ENCODE measurements at places on chromosomes 4 and X. TPM values are rescaled to one million over a fixed set of nuclear protein-coding genes. Genes with fewer than 3 reads are reported as not detected.

HGFAC gene
- not detected for total RNA-seq

GRCh38 chr4:124499261-124499660, 213.3 kb downstream of the ANKRD50 start:
- H3K4me3 ChIP-seq: no peak overlapping the region
- no peaks in the 10 kb centered on the region for H3K27me3 ChIP-seq
- no peak for DNase-seq
- H3K27ac ChIP-seq: no peak overlapping the region
- no peaks in the 10 kb centered on the region for H3K4me1 ChIP-seq

- no peaks in the 10 kb centered on the region for H3K36me3 ChIP-seq
- no peaks in the 10 kb centered on the region for H3K4me1 ChIP-seq
- H3K27me3 ChIP-seq: no peaks in the 10 kb centered on the region
- DNase-seq: no peak
- H3K27ac ChIP-seq: no peak overlapping the region
Measured at GRCh38 chr4:188132232-188132631, 7.0 kb upstream of the TRIML1 start.

GRCh38 chrX:96889726-96890125, 6.0 kb downstream of the RPA4 start:
- no peaks in the 10 kb centered on the region for H3K27me3 ChIP-seq
- H3K27ac ChIP-seq: no peak overlapping the region
- H3K4me3 ChIP-seq: no peak overlapping the region
- DNase-seq: no peak

- no peaks in the 10 kb centered on the region for H3K27me3 ChIP-seq
- H3K4me3 ChIP-seq: no peak overlapping the region
- no peak for DNase-seq
- H3K4me1 ChIP-seq: no peaks in the 10 kb centered on the region
Measured at GRCh38 chrX:150872773-150873336, 25.6 kb downstream of the CD99L2 start.

GRCh38 chrX:131816551-131817136, 206.5 kb upstream of the STK26 start:
- H3K27me3 ChIP-seq: no peaks in the 10 kb centered on the region
- no peak for DNase-seq
- no peaks in the 10 kb centered on the region for H3K36me3 ChIP-seq
- H3K4me1 ChIP-seq: no peaks in the 10 kb centered on the region

DNA sequence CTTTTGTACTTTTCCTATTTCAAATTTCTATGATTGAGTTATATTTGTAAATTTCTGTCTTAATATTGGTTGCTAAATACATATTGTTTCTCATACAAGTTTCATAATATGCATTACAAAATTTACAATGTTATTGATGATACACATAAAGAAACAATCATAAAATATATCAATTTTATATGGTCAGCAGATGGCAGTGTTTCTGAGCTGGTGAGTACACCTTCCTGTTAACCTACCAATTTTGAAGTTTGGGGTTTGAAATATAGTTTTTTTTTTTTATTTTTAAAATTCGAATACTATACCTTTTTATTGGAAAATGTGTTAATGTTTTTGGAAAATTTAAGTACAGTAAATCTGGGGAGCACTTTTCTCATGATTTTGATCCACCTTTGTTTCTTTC, 1953.1 kb upstream of the ADGRL3 start:
- no peak overlapping the region for H3K27ac ChIP-seq
- H3K4me3 ChIP-seq: no peak overlapping the region
- H3K27me3 ChIP-seq: no peaks in the 10 kb centered on the region
- DNase-seq: no peak
- H3K36me3 ChIP-seq: no peaks in the 10 kb centered on the region
- H3K4me1 ChIP-seq: no peaks in the 10 kb centered on the region
